NCI-H1930 (cell line): ENCODE measurements at places on chromosomes 2 and 18.

DNA sequence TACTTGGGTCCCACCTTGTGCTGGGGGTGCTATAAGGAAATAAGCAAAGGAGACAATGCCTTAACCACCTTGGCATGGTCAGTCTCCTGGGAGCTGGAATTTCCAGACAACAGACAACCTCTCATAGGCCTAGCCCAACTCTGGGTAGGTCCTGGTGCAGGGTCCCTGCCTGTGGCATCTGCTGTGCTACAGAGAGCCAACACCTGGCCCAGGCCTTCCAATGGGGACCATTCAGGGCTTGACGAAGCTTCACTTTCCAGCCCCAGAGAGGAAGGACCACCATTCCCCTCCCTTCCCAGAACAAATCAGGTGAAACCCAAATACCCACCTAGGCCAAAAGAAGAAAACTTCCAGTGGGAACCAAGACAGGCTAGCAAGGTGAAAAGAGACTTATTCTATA, 82.8 kb downstream of the SMAD7 start:
- DNase-seq: no peak

DNA sequence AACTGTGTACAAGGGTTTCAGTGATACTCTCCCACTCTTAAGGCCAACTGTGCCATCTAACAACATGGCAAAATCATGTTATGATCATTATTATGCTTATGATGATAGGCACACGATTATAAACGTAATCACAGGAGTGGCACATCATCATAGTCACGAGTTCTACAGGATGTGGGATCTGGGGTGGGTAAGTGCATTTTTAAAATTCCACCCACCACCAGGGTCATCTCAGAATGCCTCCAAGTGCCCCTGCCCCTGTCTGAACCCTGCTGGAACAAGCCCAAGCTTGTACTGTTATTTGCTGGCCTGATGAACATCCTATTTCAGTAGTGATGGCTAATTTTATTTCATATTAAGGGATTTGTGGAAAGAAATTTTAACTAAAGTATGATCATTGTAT, 117.8 kb downstream of the PTPRM start:
- no peak for DNase-seq

- DNase-seq: no peak
These were observed 28.7 kb upstream of the SMIM21 start for GRCh38 chr18:75456199-75456631.

GRCh38 chr18:55385770-55386169, 202.2 kb downstream of the TCF4 start:
- DNase-seq: no peak

GRCh38 chr2:53438100-53438499, 329.5 kb upstream of the CHAC2 start:
- DNase-seq: no peak

GRCh38 chr2:222595581-222595980, 60.3 kb downstream of the FARSB start:
- no peak for DNase-seq

- no peak for DNase-seq
These were observed 19.3 kb upstream of the RBBP8 start for GRCh38 chr18:22913861-22914260.

DNA sequence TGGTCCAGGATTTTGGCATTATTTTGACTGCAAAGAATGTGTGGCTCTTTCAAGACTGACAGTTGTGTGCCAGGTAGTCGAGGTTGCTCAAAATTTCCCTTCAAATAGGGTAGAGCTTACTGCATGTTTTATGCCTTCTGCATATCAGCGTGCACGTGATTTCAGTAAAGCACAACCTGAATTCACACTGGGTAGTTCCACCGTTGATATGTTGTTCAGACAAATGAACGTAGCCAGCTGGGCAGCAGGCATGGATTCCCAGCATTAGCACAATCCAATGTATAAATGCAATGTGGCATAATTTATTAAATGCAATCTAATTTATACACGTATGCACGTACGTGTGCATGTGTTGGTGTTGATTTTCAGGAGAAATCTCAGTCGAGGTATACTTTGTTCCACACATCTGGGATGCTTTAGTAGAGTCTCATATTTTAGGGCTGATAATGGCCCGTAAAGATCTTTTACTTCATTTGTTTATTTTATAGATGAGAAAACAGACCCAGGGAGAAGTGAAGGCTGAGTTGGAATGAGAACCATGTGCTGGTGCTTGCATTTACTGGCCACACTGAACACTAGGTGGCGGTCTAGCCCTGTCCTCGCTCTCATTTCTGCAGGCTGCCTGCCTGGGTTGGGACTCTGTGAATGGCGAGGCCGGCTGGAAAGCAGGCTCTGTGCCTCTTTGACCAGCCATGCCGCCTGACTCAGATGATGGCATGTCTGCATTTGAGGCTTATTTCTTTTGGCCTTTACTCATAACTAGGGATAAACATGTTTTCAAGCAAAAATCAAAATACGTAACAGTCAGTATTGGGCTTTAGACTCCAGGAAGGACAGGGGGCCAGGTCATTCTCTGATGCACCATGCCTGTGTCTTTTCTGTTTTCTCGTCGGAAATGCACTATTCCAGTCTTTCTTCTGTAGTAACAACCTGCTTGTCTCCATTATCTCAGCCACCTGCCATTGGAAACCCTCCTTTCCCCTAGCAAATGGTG, 120.4 kb downstream of the RNF144A start:
- no peak for DNase-seq

DNA sequence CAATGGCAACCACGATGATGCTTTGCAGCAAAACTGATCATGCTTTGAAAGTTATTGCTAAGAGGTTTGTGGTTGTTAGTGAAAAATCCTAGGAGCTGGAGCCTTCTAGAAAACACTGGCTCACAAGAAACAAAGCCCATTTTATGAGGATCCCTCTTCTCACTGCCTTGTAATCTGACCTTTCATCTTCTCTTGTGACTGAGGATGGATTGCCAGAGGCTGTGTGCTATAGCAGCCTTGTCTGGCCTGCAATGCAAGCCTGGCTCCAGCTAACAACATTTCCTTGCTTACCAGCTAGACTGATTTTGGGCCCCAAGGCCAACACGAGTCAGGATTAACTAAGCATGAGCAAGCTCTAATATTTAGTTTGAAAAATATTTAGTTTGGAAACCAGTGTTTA, 13.1 kb downstream of the PIEZO2 start:
- DNase-seq: no peak

GRCh38 chr2:192390401-192390800, 195.7 kb upstream of the TMEFF2 start:
- DNase-seq: no peak

DNA sequence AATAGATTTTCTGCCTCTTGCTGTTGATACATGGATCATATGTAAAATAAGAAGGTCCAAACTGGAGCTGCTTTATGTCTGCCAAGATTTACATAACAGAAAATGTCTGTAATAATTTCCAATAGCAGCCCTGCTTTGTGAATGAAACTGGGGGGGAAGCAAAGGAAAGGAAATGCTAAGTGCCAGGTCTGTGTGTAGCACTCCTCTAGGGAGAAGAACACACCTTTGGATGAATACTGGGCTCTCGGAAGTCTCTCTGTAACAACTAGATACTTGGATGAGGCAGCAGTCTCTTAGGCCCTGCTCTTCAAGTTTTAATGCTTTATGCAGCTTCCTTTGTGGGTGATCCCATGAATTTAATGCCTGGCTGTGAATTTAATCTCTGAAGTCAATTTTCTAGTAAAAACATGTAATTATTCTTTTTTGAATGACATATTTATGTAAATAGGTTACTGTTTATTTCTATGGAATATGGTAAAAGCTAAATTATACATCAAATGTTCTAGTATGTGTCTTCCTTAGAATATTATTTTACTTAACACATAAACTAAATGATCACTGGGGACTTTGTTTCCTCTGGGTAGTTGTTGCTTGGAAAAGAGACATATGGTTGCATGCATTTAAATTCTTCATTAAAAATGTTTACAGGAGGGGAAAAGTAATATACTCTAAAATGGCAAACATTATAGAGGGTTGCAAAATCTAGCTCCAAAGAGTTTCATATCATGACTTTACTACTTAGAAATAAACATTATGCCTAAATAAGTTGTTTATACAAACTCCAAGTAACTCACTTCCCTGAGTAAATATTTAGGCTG, 336.6 kb upstream of the CWC22 start:
- DNase-seq: no peak

- DNase-seq: no peak
These were observed 25.9 kb upstream of the RFX8 start for GRCh38 chr2:101500860-101501259.

- no peak for DNase-seq
These were observed 191.4 kb upstream of the TMEM200C start for GRCh38 chr18:6086731-6087130.

DNA sequence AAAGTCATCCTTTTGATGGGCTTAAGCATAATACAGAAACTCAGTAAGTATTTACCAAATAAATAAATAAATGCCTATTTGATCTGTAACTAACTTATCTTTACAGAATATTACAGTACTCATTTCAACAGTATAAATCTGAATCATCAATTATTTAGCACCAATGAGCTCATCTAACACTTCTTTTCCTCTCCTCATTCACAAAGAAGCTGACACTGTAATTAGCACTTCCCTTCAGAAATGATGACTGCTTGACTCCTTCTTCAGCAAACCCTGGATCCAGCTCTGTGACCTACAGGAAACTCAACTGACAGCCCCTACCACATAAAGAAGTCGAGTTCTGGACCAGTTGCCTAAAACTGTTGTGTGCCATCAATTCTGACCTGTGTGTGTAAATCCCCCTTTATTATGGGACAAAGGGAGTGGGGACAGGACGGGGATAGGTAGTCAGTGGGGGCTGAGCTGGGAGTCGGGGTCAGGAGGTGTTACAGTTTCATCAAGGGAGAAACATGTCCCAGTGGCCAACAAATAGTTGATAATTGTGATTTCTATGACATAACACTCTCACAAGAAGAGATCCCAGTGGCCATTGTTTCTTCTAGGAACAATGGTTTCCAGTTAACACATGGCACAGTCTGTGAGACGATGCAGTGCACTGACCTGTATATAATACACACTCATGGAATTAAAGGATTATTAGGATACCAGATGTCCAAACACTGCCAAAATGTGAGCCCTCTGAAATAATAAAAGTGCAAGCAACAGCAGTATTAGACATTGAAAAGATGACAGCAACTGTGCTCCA, 68.7 kb downstream of the STK39 start:
- DNase-seq: no peak

DNA sequence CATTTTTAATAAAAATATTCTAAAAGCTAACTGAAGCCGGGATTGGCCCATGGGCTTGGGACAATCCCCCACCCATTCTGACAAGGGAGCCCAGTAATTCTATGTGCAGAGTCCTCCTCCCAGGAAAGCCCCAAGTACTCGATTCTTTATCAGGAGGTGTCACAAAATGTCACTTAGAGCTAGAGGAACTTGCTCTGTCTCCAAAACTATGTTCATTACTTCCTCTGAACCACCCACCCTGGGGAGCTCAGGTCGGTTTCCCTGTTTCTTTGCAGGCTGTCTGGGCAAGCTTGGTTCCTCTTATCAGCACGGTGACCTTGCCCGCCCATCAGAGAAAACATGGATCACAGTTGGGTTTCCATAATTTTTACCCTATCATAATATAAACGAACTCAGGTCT, 430.6 kb upstream of the ID2 start:
- no peak for DNase-seq

GRCh38 chr2:23009545-23010149, 375.3 kb upstream of the KLHL29 start:
- DNase-seq: no peak

- DNase-seq: no peak
These were observed 78.3 kb downstream of the EDAR start for GRCh38 chr2:108910541-108911396.

GRCh38 chr2:71309-72035, 25.2 kb upstream of the FAM110C start:
- DNase-seq: no peak

DNA sequence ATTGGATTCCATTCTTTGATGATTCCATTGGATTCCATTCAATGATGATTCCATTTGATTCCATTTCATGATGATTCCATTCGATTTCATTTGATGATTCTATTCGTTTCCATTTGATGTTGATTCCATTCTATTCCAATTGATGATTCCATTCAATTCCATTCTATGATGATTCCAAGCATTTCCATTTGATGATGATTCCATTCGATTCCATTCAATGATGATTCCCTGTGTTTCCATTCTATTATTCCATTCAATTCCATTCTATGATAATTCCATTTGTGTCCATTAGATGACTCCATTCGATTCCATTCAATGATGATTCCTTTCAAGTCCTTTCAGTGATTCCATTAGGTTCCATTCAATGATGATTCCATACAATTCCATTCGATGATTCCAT, 1090.5 kb downstream of the RPIA start:
- DNase-seq: no peak

- no peak for DNase-seq
These were observed 766.0 kb downstream of the RNF144A start for GRCh38 chr2:7683196-7683595.

- no peak for DNase-seq
These were observed 40.1 kb upstream of the TAF1B start for GRCh38 chr2:9803023-9803805.

- DNase-seq: no peak
These were observed 414.1 kb upstream of the ID2 start for GRCh38 chr2:8267721-8268120.

DNA sequence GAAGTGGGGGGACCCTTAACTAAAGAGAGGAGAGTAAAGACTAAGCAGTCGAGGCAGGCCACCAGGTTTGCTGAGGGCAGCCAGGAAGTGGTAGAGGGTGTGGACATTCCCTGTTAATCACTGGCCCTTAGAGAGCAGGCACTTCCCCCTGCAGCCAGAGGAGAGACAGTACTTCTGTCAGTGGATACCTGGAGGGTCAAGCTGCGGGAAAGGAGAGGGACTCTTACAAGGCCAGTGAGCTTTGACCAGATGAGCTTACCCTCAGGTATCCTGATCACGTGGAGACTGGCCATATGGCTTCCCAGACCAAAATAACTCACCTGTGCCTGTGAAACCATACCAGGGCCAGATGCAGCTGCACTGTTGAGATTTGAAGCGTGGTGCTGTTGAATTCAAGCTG, 28.6 kb downstream of the ITGA6 start:
- no peak for DNase-seq

DNA sequence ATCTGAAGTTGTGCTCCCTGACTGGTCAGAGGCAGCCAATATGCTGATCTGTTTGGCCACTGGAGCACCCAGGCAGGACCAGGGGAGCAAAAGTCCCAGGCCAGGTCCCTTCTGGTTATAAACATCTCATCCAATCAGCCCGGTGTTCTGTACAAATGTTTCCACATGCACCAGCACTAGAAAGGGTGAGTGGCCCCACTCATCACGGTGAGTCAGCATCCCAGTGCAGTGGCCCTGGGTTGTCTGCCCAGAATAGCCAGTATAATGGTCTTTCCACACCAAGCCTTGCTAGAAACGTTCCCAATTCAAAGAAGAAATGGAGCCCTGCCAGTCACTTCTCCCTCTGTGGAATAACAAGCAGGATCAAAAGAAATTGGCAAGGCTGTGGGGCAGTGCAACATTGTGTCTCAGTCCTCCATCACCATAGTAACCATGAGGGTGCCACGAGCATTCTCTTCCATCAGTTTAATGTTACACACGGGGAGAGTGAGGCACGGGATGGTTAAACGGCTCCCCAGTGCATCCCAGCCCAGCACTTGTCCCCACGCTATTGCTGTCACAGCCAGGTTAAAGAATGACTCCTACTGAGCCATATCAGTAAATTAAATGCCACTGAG, 174.9 kb downstream of the SEPTIN10 start:
- DNase-seq: no peak

GRCh38 chr18:25047421-25047820, 304.5 kb downstream of the ZNF521 start:
- no peak for DNase-seq
